Activated T-helper 17 cell treated with anti-CD3 and anti-CD28 coated beads, Interleukin-2, amount 50 U/mL, for 72 hours (primary cell): ENCODE measurements at places on chromosomes 2 and 18. TPM values are rescaled to one million over a fixed set of nuclear protein-coding genes. Genes with fewer than 3 reads are reported as not detected.

- H3K4me3 ChIP-seq, result no peak overlapping the region
- H3K27ac ChIP-seq, result no peak overlapping the region
- H3K4me1 ChIP-seq, result no peaks in the 10 kb centered on the region
- ATAC-seq, result no peak
- H3K36me3 ChIP-seq, result no peaks in the 10 kb centered on the region
These were observed 97.7 kb upstream of the CTDP1 start for GRCh38 chr18:79581911-79582310.

GRCh38 chr18:33959609-33960008 lies 265.1 kb downstream of the NOL4 start:
- no peak overlapping the region for H3K27ac ChIP-seq
- H3K4me3 ChIP-seq, result no peak overlapping the region
- no peaks in the 10 kb centered on the region for H3K4me1 ChIP-seq
- ATAC-seq, result no peak
- no peaks in the 10 kb centered on the region for H3K36me3 ChIP-seq

DNA sequence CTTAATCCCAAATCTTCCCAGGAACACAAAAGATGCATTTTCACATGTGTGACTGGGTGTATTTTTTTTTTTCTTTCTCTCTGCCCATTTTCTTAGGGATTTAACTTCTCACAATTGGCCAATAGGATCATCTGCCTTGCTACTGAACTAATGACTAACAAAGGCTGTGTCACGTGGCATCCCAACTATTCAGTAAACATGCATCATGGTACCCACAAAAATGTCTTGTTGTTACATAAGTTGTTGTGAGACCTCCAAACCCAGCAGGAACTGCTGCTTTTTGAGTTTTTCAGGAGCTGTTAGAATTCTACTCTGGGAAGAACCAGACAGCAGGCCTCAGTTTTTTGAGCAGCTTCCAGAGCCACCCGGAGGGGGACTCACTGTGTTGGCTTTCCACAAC lies 31.9 kb downstream of the GAD1 start:
- peaks cover 3% of the 10 kb centered on the region for H3K27me3 ChIP-seq
- H3K4me3 ChIP-seq, result no peak overlapping the region
- peaks cover 5% of the 10 kb centered on the region for H3K4me1 ChIP-seq
- no peak overlapping the region for H3K27ac ChIP-seq

GRCh38 chr2:144832048-144832447 lies 312.1 kb upstream of the ZEB2 start:
- no peaks in the 10 kb centered on the region for H3K36me3 ChIP-seq
- H3K27me3 ChIP-seq, result no peaks in the 10 kb centered on the region
- H3K4me3 ChIP-seq, result no peak overlapping the region
- no peak overlapping the region for H3K27ac ChIP-seq
- no peak for ATAC-seq

EIPR1 gene
- total RNA-seq, result 45.7 TPM

- peaks cover 24% of the 10 kb centered on the region for H3K4me1 ChIP-seq
- H3K36me3 ChIP-seq, result no peaks in the 10 kb centered on the region
- no peak overlapping the region for H3K27ac ChIP-seq
- no peak for ATAC-seq
- no peaks in the 10 kb centered on the region for H3K27me3 ChIP-seq
These were observed 18.9 kb downstream of the REV1 start for GRCh38 chr2:99470957-99471356.

GRCh38 chr2:149650006-149650405 lies 62.4 kb upstream of the MMADHC start:
- H3K4me3 ChIP-seq, result no peak overlapping the region
- H3K36me3 ChIP-seq, result no peaks in the 10 kb centered on the region
- H3K4me1 ChIP-seq, result no peaks in the 10 kb centered on the region
- H3K27me3 ChIP-seq, result peaks cover 14% of the 10 kb centered on the region

DTNA gene
- 0.15 TPM for total RNA-seq

GRCh38 chr2:212052412-212053159 lies 486.0 kb downstream of the ERBB4 start:
- H3K27me3 ChIP-seq, result no peaks in the 10 kb centered on the region
- ATAC-seq, result peak; percentile 31
- no peak overlapping the region for H3K27ac ChIP-seq
- no peak overlapping the region for H3K4me3 ChIP-seq
- no peaks in the 10 kb centered on the region for H3K36me3 ChIP-seq
- no peaks in the 10 kb centered on the region for H3K4me1 ChIP-seq

- no peaks in the 10 kb centered on the region for H3K27me3 ChIP-seq
These were observed at the start of gene SP100 for GRCh38 chr2:230416061-230416721. SP100 (plus strand) TSS chr2:230416201; CDS start chr2:230416297, 96 bp downstream.

GRCh38 chr2:101401906-101402305 lies 14.6 kb upstream of the CREG2 start:
- no peaks in the 10 kb centered on the region for H3K36me3 ChIP-seq
- H3K27ac ChIP-seq, result no peak overlapping the region
- H3K4me3 ChIP-seq, result no peak overlapping the region
- no peaks in the 10 kb centered on the region for H3K4me1 ChIP-seq

ZNF396 gene
- total RNA-seq, result 0.87 TPM

FAM237A gene
- not detected for total RNA-seq

CD207 gene
- not detected for total RNA-seq

DNA sequence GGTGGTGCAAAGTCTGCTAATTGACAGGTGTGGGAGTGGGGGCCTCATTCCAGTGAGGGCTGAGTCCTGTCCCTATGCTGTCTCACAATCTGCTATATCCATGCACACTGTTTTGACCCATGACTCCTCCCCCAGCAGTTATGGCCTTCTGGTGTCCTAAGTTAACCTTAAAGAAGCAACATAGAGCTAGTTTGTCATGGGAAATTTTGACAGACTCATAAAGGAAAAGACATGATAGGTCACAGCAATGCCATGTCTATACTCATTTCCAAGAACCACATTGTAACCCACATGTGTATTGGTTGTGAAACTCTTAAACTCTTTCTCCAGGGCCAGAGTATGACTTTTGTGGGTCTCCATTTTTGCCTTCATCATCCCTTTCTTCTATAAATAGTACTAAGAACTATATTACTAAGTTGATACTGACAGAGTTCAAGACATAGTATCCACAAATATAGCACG lies 78.2 kb upstream of the SLC1A4 start:
- H3K36me3 ChIP-seq, result no peaks in the 10 kb centered on the region
- peaks cover 5% of the 10 kb centered on the region for H3K27me3 ChIP-seq
- H3K4me1 ChIP-seq, result no peaks in the 10 kb centered on the region
- H3K27ac ChIP-seq, result no peak overlapping the region
- ATAC-seq, result peak; percentile 92

DNA sequence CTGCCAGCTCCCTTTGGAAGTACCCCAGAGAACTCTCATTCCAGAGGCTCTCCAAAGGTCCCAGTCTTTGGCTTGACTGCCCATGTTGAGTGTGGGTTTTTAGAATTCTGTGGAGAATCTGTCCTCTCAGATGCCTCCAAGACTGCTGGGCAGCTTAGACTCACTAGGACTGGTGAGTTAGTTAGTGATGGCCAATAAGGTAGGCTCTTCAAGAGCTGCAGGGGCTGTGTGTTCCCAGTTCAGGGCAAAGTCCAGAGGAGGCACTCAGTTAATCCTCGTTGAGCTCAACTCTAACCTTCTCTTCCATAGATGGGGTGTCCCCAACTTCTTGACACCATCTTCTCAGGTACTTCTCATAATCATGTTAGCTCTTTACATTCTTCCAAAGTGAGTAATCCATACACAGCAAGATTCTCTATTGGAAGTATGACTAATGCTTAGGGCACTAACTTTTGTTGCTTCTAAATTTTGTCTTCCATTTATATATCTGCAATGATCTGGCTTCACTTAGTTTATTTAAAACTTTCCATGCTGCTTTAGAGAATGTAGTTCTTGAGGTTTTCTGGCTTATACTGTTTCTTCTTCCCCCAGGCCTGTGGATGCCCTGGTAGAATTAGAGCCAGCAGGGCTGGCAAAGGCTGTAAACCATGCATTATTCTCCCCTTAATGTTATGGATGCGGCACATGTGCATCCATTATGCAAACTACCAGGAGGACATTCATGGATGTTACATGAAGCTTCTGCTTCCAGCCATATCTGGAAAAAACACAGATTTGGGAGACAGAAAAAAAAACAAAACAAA lies 88.9 kb downstream of the POLE4 start:
- no peaks in the 10 kb centered on the region for H3K27me3 ChIP-seq
- no peak overlapping the region for H3K4me3 ChIP-seq
- no peaks in the 10 kb centered on the region for H3K4me1 ChIP-seq
- ATAC-seq, result no peak
- no peaks in the 10 kb centered on the region for H3K36me3 ChIP-seq

TAF1B gene
- total RNA-seq, result 29.8 TPM

- no peak overlapping the region for H3K4me3 ChIP-seq
- H3K27ac ChIP-seq, result no peak overlapping the region
- no peaks in the 10 kb centered on the region for H3K27me3 ChIP-seq
- no peaks in the 10 kb centered on the region for H3K4me1 ChIP-seq
These were observed 633.1 kb upstream of the SETBP1 start for GRCh38 chr18:44047585-44047984.

- no peak overlapping the region for H3K4me3 ChIP-seq
- H3K27ac ChIP-seq, result no peak overlapping the region
- H3K27me3 ChIP-seq, result no peaks in the 10 kb centered on the region
These were observed 51.3 kb downstream of the MYO7B start for GRCh38 chr2:127586746-127587295.

DNA sequence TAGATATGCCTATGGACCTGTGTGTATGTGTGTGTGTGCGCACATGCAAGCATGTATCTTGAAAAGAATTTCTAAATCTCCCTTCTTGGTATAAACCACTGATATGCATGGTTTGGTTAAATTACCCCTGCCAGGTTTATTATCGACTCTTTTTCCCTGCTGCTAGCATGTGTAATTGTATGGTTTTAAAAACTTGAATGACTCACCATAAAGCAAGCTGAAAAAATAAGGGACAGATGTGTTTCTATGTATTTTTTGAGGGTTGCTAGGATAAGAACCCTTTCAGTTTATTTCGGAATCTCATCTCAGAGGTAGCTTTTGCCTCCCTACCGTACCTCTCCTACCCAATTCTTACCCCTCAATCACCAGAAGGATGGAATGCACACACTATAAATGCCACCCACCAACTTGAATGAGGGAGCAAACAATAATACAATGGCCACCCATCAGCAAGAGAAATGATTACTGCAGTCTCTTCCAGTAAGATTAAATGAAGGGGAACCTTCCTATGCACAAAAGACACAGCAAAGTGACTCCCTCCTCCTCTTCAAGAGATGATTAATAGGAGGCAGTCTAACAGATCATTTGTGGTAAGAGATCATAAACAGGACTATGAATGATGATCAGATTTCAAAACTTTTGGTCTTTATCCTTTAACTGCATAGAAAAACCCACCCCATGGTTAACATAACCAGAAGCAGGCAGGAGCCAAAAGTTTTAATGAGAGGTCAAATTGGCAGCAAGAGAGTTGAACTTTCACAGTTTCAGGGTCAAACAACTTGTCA lies 357.2 kb downstream of the SATB2 start:
- H3K36me3 ChIP-seq, result no peaks in the 10 kb centered on the region
- no peak overlapping the region for H3K27ac ChIP-seq
- no peaks in the 10 kb centered on the region for H3K27me3 ChIP-seq

- no peaks in the 10 kb centered on the region for H3K27me3 ChIP-seq
- peak; percentile 16 for ATAC-seq
- no peaks in the 10 kb centered on the region for H3K36me3 ChIP-seq
- no peak overlapping the region for H3K4me3 ChIP-seq
- H3K4me1 ChIP-seq, result no peaks in the 10 kb centered on the region
These were observed 15.4 kb downstream of the NPPC start for GRCh38 chr2:231910771-231911170.

- no peak overlapping the region for H3K4me3 ChIP-seq
- H3K27ac ChIP-seq, result no peak overlapping the region
- H3K27me3 ChIP-seq, result peaks cover 22% of the 10 kb centered on the region
- no peak for ATAC-seq
These were observed 230.0 kb upstream of the PARD3B start for GRCh38 chr2:204315236-204315662.

DNA sequence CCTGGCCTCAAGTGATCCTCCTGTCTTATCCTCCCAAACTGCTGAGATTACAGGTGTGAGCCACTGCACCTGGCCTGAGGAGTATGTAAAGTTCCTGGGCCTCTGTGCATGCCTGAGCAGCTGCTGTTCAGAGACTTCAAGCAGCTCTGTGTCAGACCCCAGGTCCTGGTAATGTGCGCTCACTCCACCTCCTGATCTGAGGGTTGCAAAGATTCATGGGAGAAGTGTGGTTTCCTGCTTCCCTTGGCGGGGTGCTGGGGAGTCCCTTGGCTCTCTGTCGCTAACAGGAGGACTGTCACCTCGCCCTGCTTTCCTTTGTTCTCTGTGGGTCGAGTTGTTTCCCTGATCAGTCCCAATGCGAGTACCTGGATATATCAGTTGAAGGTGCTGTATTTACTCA lies 8.6 kb upstream of the IL36A start:
- peak; percentile 93 for ATAC-seq
- H3K4me1 ChIP-seq, result peaks cover 20% of the 10 kb centered on the region
- no peaks in the 10 kb centered on the region for H3K36me3 ChIP-seq

GRCh38 chr2:111161971-111162370 lies 41.3 kb downstream of the BCL2L11 start:
- ATAC-seq, result no peak
- peaks cover 95% of the 10 kb centered on the region for H3K36me3 ChIP-seq
- H3K4me1 ChIP-seq, result peaks cover 24% of the 10 kb centered on the region

GRCh38 chr2:88930659-88931058 lies 239.2 kb downstream of the RPIA start:
- no peak overlapping the region for H3K27ac ChIP-seq
- H3K36me3 ChIP-seq, result no peaks in the 10 kb centered on the region
- H3K27me3 ChIP-seq, result peaks cover 8% of the 10 kb centered on the region
- ATAC-seq, result no peak

- H3K27ac ChIP-seq, result no peak overlapping the region
- H3K4me1 ChIP-seq, result peaks cover 10% of the 10 kb centered on the region
- H3K36me3 ChIP-seq, result peaks cover 11% of the 10 kb centered on the region
- H3K27me3 ChIP-seq, result no peaks in the 10 kb centered on the region
- no peak overlapping the region for H3K4me3 ChIP-seq
- no peak for ATAC-seq
These were observed 13.5 kb upstream of the SFXN5 start for GRCh38 chr2:73084971-73085370.

DNA sequence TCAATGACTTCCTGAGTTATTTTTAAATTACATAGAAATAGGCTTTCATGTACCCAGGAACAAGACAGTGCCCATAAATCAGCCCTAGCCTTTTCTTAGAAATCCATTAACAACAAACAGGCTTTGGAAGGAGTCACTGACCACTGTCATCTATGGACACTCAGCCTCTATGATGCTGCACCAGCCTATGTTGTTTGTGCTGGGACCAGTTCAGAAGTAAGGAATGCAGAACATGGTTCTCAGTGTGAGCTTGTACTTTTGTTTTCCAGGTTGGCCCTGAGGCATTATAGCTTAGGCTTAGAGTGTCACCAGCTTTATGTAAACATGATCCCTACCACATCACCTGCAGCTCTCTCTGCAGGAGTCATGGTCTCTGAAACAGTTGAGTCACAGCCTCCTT lies 335.7 kb upstream of the CDH7 start:
- no peak overlapping the region for H3K27ac ChIP-seq
- ATAC-seq, result no peak
- no peaks in the 10 kb centered on the region for H3K27me3 ChIP-seq
- no peaks in the 10 kb centered on the region for H3K36me3 ChIP-seq
- no peaks in the 10 kb centered on the region for H3K4me1 ChIP-seq

- peaks cover 17% of the 10 kb centered on the region for H3K4me1 ChIP-seq
- peaks cover 45% of the 10 kb centered on the region for H3K36me3 ChIP-seq
- H3K27me3 ChIP-seq, result peaks cover 4% of the 10 kb centered on the region
- peak overlapping the region; percentile 92 for H3K27ac ChIP-seq
- no peak overlapping the region for H3K4me3 ChIP-seq
These were observed 6.4 kb upstream of the IMP4 start for GRCh38 chr2:130336150-130336876.

GRCh38 chr2:241851325-241852115 lies 7.2 kb downstream of the PDCD1 start:
- no peak overlapping the region for H3K27ac ChIP-seq
- H3K27me3 ChIP-seq, result no peaks in the 10 kb centered on the region
- H3K36me3 ChIP-seq, result peaks cover 50% of the 10 kb centered on the region
- H3K4me1 ChIP-seq, result peaks cover 4% of the 10 kb centered on the region
- no peak for ATAC-seq

LIMS3 gene
- total RNA-seq, result 2.8 TPM

MBD2 gene
- 190 TPM for total RNA-seq
